Activated B cell treated with CpG ODN at 0.5 μM for 24 hours (primary cell): ENCODE measurements at places on chromosomes 2 and 18. TPM values are rescaled to one million over a fixed set of nuclear protein-coding genes. Genes with fewer than 3 reads are reported as not detected.

Gene FKBP1B
- total RNA-seq = 1.4 and 2.3 TPM in 2 replicates

Gene SERPINB7
- not detected in 2 replicates for total RNA-seq

DNA sequence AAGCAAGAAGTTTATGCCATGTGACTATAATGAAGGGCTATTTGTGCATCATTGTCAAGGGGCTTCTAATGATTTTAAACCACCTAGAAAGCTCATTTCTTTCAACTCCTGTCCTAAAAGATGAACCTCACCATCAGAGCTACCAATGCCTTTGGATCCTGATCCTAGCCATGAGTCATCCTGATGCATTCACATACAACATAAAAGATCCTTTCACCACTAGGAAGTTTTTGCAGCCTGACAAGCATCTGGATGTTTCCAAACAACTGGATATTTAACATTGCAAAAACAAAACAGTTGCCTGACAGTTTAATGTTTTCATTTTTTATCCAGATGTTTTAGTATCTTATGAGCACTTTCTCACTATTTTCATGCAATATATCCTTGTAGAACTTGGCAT, 425.3 kb downstream of the MBD2 start:
- no peak for DNase-seq

DNA sequence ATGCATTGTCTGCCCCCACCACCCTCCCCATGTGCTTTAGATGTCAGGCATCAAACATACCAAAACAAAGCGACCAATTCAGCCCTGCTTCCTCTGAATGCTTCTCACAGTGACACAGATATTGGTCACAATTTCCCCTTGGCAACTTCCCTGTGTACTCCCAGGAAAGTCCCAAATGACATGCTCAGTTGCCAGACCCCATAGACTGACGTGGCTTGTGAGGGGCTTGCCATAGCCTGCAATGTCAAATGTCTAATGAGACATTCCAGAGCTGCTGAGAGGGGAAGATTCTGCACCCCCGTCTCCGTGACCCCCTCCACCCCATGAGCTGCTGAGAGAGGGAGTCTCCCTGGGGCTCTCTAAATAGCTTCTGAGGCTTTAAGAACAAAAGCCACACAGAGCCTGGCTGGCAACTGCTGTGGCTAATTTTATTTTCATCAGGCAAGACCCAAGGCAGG, 47.3 kb downstream of the RFTN2 start:
- no peak for DNase-seq

DNA sequence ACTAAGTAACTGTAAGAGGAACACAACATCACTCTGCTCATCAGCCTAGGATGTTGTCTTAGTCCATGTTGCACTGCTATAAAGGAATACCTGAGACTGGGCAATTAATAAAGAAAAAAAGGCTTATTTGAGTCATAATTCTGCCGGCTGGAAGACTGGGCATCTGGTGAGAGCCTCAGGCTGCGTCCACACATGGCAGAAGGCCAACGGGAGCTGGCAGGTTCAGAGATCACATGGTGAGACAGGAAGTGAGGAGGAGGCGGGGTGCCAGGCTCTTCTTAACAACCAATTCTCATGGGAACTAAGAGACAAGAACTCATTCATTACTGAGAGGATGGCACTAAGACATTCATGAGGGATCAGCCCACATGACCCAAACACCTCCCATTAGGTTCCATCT, 46.8 kb downstream of the EPG5 start:
- no peak for DNase-seq

DNA sequence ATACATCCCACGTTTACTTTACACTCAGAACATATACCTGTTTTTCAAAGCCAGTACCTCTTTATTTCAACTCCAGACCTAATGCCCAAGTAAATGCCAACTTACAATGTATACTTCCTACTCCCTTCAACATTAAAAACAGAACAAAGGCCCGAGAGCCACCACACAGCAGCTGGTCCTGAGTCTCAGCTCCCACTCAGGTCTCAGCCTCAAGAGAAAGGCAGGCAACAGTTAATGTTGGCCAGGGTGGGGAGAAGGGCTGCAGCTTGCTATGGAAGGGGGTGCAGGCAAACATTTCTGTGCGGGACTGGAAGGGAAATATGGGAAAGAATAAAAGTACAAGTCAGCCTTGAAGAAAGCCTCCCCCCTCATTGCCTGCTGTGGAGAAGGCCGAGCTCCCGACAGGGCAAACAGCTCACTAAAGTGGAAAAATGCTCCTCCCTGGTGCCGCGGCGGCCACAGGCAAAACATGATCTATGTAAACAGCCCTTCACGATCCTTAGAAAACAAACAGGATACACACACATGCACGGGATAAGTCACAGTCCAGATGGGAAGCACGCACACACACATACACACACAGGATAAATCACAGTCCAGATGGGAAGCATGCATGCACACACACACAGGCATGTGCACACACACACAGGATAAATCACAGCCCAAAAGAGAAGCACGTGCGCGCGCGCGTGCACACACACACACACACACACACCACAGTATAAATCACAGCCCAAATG, 67.4 kb downstream of the ADNP2 start:
- no peak for DNase-seq

DNA sequence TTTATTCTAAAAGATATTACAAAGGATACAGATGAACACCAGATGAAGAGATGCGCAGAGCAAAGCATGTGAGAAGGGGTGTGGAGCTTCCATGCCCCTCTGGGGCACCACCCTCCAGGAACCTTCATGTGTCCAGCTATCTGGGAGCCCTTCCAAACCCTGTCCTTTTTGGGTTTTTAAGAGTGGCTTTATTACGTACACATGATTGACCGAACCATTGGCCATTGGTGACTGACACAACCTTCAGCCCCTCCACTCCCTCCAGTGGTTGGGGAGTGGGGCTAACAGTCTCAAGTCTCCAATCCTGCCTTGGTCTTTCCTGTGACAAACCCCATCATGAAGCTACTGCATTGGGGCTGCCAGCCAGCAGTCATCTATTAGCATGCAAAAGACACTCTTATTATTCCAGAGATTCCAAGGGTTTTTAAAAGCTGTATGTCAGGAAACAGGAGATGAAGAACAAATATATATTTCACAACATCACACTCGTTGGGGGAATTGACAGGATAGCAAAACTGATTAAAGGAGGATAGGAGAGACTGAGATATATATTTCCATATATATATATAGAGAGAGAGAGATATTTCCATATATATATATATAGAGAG, 19.4 kb downstream of the IL1B start:
- no peak for DNase-seq

GRCh38 chr2:20071397-20072383, 20.3 kb upstream of the LAPTM4A start:
- no peak for DNase-seq

GRCh38 chr18:71431689-71432088, 1112.5 kb downstream of the CBLN2 start:
- no peak for DNase-seq

GRCh38 chr2:181780047-181780651, 99.8 kb upstream of the NEUROD1 start:
- no peak for DNase-seq

- no peak for DNase-seq
Observed at GRCh38 chr2:109339519-109339966, 210.5 kb downstream of the SH3RF3 start.

DNA sequence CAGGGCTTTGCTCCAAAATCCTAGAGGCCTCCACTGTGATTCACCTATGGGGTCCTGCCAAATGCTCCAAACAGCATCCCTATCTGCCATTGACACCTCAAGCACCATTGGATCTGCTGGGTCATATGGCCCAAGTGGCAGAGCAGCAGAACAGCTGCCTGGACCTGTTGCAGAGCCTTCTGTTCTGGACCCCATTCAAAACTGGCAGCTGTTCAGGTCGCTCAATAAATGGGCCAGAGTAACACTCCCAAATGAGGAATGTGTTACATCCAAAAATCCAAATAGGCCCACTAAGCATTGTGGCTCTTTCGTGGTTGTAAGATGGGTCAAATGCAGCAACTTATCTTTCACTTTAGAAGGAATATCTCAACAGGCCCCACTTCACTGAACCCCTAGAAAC, 783.6 kb downstream of the DCDC2C start:
- no peak for DNase-seq

Gene HOXD12
- total RNA-seq = not detected in 2 replicates

DNA sequence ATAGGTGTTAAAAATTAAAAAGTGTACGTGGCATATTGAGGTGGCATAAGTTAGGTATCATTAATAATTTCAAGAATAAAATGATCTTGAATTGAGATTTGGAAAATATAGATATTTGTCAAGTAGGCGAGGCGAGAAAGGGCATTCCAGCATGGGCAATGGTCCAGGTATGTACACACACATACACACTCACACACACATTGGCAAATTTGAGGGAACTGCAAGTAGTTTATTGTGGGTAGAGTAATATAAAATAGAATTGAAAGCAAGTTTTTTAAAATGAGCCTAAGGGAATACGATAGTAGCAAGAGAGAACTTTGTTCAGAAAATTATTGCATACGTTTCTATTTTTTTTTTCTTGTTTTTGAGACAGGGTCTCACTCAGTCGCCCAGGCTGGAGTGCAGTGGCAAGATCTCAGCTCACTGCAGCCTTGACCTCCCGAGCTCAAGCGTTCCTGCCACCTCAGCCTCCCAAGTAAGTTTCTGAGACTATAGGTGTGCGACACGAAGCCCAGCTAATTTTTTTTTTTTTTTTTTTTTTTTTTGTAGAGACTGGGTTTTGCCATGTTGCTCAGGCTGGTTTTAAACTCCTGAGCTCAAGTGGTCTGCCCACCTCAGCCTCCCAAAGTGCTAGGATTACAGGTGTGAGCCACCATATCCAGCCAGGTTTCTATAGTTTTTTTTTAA, 96.7 kb upstream of the SLC39A10 start:
- no peak for DNase-seq

DNA sequence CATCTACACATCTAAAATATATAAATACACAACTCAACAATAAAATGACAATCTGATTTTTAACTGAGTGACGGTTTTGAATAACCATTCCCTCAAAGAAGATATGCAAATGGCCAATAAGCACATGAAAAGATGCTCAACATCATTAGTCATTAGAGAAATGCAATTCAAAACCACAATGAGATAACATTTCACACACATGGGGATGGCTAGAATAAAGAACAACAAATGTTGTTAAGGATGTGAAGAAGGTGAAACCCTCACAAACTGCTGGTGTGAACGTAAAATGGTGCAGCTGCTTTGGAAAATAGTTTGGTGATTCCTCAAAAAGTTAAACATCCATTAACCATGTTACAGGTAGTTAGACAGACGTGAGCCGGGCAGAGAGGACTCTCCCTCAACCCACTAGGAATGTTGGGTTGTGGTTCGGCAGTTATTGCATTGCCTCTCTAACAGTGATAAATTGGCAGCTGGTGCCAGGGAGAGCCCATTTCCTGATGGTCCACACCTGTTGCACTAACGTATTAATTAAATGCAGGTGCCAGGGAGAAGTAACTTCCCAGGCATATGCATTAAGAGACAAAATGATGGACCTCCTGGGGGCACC, 22.3 kb upstream of the DUSP2 start:
- no peak for DNase-seq

GRCh38 chr2:219687272-219687671, 59.8 kb downstream of the SLC4A3 start:
- no peak for DNase-seq

DNA sequence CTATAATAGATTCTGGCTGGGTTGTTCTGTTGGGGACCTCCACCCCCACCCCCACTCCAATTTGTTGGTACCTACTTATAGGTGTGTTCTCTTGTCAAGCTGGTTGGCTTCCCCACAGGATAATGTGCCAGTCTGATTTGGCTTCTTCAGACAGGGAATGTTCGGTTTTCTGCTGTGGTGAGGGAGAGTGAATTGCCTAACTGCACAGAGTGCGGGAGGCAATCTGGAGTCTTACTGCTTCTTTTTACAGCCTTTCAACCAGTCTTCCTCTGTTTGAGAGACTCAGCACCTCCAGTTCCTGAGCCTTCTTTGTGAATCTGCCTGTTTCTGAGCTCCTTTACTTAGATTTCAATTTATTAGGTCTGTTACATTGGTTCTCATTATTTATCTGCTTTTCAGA, 27.4 kb upstream of the SNORC start:
- DNase-seq = no peak

DNA sequence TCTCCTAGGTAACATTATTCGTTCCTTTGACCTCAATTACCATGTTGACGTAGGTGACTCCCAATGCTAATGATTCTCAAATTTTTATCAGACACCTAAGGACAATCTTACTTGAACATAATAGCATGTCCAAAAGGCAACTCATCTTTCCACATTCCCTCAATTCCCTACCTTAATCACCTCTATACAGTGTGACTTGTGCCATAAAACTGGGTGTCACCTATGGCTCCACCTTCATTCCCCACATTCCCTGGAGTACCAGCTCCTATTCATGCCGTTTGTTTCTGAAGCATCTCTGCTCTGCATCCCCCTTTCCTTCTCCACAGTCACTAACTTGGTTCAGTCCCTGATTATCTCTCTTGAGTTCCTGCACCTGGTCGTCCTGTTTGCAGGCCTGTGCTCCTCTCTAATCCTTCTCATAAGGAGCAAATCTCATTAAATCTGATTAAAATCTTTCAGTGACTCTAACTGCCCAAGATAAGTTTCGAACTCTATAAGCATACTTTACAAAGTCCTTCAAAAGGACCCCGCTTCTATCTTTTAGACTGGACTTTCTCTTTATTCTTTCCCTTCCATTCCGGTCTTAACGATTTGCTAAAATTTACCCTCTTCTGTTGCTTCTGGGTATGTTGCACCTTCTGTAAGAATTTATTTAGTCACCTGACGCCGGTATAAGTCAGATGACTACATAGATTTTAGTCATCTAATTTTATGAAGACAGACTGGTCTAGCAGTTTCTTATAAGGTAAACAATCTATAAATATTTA, 128.7 kb downstream of the OSBPL1A start:
- no peak for DNase-seq

DNA sequence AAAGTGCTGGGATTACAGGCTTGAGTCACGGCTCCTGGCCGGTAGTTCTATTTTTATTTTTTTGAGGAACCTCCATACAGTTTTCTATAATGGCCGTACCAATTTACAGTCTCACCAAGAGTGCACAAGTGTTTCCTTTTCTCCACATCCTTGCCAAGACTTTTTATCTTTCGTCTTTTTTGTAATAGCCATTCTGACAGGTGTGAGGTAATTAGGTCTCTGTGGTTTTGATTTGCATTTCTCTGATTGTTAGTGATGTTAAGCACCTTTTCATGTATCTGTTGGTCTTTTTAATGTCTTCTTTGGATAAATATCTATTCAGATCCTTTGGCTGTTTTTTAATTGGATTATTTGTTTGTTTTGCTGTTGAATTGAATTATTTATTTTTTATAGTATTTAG, 9.3 kb downstream of the ARMC9 start:
- no peak for DNase-seq

DNA sequence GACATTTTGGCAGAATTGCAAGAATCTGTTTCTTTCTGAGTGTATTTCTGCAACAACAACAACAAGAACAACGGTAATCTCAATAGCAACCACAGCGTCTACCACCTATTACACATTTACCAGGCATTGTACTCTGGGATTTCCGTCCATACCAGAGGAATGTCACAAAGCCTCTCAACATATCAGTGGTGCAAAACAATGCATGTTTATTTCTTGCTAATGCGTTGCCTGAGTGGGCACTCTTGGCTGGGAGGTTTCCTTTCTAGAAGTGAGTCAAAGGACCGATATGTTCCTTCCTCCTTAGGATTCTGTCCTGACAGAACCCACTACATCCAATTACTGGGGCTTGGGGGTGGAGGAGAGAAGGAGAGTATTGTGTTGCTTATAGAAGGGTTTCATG, 585.6 kb downstream of the TSN start:
- no peak for DNase-seq

GRCh38 chr18:69659142-69659651, 258.5 kb downstream of the DOK6 start:
- DNase-seq = no peak

Gene FAHD2A
- total RNA-seq = 16.8 and 23.4 TPM in 2 replicates

Gene SLC8A1
- 0.04 TPM in 1 of 2 replicates, not detected in the other for total RNA-seq
